Glutamatergic neuron (in vitro differentiated cells): ENCODE measurements at places on chromosomes 16 and 17.
A peak's percentile ranks its signal among the peaks of the same experiment; 100 is the strongest.

DNA sequence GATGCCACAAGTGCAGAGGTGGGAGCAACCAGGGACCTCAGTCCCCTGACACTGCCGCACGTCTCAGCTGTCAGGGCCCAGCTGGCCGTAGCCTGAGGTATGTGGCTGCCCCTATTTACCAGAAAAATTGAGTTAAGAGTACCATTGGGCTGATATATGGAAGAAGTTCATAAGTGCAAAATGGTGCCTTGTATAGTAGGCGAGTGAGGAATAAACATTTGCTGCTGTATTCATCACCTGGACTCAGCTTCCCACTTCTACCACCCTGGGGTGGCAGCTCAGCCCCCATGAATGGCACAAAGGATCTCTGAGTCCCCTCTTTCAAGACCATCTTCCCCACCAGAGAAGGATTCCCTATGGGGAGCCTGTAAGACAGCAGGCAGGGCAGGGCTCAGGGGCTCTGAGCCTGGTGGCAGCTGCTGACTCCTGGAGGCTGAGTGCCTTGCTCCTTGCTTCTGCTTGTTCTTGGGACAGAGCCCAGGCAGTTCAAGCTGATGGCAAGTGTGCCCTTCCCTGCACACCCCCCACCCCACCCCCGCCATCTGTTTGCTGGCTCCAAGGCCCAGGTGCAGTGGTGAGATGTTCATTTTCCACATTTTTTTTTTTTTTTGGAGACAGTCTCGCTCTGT, 29.0 kb downstream of the TRPV2 start:
- DNase-seq = peak; percentile 69

DNA sequence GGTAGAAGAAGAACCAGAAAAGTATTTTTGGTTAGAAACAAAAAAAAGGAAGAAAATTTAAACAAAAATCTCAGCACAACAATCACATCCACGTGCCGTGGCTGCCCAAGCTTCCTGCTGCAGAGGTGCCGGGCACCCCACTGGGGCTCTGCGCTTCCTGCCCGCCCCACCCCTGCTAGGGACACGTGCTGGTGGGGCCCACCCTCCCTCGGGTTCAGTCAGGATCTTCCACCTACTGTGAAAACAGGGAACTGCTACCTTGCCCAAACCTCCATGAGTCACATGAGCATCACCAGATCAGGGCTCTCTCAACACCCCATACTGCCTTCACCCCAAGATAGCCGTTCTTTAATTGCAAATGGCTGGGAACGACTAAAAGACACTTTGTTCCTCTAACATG, 24.4 kb upstream of the CYTH1 start:
- no peak for DNase-seq

GRCh38 chr16:29975134-29975538, 1.5 kb downstream of the TAOK2 start:
- no peak for DNase-seq

DNA sequence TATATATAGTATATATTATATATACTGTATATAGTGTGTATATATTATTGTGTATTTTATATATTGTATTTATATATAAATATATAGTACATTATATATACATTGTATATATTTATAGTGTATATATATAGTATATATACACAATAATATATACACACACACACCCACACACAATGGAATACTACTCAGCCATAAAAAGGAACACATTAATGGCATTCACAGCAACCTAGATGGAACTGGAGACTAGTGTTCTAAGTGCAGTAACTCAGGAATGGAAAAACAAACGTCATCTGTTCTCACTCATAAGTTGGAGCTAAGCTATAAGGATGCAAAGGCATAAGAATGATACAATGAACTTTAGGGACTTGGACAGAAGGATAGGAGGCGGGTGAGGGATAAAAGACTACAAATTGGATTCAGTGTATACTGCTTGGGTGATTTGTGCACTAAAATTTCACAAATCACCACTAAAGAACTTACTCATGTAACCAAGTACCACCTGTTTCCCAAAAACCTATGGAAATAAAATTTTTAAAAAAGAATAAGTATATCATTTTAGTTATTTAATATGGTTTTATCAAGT, 201.9 kb upstream of the CDH11 start:
- DNase-seq = no peak

DNA sequence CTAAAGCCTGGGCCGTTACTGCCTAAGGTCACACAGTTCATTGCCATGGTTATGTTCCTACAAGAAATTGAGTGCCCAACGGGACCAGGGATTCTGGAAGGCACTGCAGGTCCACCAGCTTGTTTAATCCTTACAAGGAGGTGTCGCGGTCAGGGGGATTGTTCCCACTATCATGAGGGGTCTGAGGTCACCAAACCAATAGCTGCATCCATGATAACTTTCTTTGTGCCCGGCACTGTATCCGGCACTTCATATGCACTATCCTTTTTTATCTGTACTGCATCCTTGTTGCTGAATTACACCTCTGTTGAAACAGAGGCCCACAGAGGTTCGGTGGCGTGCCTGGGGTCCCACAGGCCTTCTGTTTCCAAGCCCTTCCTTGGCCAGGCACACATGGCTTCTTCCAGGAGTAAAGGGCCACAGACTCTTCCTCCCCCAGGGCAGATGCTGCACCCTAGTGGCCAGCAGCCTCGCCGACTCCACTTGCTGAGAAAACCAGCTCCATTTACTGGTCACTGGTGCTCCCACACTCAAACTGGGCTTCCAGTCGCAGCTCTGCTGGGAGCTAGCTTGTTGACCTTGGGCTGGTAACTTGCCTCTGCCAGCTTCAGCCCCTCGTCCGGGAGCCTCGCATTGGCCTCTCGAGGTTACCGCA, 82.0 kb upstream of the PLCG2 start:
- DNase-seq = no peak

- no peak for DNase-seq
These were observed 25.1 kb downstream of the NUP93 start for GRCh38 chr16:56755038-56755437.

DNA sequence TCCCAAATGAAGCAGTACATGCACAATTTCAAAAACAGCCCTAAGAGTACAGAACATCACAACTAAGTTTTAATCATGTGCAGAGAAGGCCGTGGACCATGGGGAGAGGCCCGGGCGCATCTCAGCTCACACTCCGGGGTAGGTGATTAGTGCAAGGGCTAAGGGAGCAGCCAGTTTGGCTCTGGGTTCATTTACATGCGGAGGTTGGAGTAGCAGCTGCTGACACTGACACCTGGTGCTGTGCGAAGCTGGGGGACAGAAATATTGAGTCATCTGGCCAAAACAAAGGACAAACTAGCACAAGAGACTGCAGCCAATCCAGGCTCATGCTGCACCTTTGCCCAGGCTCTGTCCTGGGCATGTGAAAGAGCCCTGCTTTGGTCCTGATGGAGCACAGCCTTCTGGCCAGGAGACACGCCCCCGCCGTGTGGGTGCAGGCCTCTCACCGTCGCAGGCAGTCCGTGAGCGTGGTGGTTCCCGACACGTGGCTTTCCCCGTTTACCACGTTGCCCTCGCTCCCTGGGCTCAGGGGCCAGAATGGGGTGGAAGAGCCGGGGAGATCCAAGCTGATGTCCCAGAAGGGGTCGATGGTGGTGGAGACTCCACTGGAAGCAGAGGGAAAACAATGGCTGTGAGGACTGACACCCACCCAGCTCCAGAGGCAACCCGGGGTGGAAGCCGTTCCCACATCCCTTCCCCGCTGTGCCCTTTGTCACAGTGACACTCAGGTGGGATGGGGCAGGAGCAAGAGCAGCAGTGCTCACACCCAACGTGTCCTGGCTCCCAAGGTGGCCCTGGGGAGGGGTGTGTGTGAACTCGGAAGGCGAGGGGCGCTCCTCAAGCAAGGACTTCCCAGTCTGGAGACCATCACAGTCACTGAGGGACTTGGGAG, 31.9 kb downstream of the USP22 start:
- DNase-seq = no peak

- DNase-seq = no peak
These were observed 12.2 kb downstream of the AANAT start for GRCh38 chr17:76479515-76480060.

- no peak for DNase-seq
These were observed 59.8 kb downstream of the IRF8 start for GRCh38 chr16:85958731-85959130.

- no peak for DNase-seq
These were observed 14.5 kb downstream of the CD2BP2 start for GRCh38 chr16:30340621-30341020.

GRCh38 chr17:40113907-40114245, 7.9 kb upstream of the MSL1 start:
- no peak for DNase-seq

DNA sequence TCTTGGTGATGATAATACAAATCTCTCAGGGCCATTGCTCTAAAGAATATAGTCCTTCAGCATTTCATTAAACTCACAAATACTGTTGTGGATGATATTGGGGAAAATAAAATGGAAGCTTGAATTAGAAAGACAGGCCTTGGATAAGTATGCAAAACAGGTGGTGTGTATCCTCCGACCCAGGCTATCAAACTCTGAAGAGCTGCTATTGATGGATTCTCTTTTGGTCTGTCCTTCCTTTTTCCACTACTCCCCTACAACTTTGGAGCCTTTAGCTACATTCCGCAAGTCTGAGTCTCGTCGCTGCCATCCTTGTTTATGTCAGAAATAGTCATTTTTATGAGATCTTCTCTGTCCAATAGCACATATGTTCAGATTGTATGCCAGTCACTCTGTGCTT, 351.6 kb downstream of the KCNJ2 start:
- DNase-seq = no peak

- peak; percentile 57 for DNase-seq
These were observed 1.9 kb upstream of the TUBB3 start for GRCh38 chr16:89921131-89921701.

- DNase-seq = no peak
These were observed 70.4 kb downstream of the KSR1 start for GRCh38 chr17:27526604-27527002.

- DNase-seq = no peak
These were observed 13.0 kb downstream of the MYBBP1A start for GRCh38 chr17:4542003-4542725.

- DNase-seq = peak; percentile 41
These were observed 20.7 kb upstream of the NAGS start for GRCh38 chr17:43983515-43984411.

DNA sequence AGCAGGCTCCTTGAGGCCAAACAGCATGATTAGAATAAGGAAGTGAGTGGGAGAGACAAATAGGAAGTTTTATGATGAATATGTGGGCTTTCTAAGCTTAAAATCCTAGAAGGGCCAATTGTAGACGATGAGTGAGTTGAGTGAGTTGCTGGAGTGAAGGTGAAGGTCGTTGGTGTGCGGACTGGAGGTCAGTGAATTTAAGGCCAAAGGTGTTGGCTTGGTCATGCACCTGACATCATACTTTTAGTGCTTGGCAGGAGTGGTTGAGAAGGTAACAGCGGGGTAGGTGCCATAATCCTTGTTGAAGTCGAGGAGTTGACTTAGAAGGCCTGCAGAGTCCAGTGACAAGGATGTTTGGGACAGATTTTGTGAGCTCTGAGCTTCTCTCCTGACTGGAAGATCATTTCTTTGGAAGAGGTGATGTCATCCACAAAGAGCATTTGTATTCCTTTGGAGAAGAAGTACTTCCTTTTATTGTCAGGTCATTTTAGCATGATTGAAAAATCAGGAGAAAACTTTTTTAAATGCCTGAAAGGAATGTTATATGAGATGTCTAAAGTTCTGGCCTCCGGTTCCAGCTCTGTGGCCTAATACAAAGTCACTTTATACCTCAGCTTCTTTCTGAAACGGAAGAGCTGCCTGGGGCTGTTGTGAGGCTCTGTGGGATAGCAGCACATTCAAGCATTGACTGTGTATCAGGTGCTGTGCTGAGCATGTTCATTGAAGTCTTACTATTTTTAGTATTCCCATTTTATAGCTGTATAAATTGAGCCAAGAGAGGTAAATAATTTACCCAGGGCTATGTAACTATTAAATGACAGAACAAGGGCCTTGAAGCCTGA, 53.6 kb upstream of the TBX2 start:
- DNase-seq = no peak

GRCh38 chr17:48215583-48216139, 108.1 kb downstream of the SNX11 start:
- DNase-seq = peak; percentile 55

GRCh38 chr16:4435337-4436067, 9.8 kb downstream of the DNAJA3 start:
- no peak for DNase-seq

- DNase-seq = no peak
These were observed 221.4 kb downstream of the MAF start for GRCh38 chr16:79379095-79379494.

- DNase-seq = no peak
These were observed 45.0 kb downstream of the RHOT1 start for GRCh38 chr17:32187271-32187670.

- no peak for DNase-seq
These were observed 7.7 kb downstream of the METRNL start for GRCh38 chr17:83086907-83087787.

DNA sequence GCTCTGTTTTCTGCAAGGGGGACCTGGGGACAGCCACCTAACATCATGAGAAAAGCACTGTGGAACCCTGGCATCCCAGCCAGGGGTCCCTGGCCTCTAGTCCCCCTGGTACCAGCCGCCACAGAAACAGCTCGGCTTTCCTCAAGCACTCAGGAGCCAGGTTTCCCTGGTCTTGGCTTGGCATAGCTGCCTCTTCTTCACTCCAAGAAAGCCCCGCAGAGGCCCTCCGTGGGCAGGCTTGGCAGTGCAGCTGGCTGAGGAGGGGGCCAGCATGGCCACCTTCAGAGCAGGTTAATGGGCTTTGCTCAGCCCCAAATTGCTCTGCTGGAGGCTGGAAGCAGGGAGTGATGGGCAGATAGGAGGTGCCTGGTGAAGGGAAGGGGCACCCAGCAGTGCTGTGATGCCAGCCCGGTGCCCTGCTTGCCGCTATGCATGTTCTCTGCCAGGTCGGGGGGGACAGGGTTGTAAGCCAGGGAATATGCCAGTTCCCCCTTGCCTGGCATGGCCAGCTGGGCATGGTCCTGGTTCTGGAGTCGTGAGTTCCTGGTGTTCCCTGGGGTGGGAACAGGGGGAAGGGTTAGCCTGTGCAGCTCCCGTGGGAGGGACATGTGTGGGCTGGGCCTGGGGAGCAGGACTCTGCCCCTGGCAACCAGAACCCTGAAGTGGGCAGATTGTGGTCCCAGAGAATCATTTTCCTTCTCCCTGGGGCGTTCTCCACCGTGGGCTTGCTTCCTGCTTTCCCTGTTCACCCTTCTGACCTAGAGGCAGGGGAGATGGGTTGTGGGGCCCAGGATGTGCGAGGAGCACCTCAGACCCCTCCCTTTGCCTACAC, 3.2 kb downstream of the ANKRD13B start:
- DNase-seq = peak; percentile 14

DNA sequence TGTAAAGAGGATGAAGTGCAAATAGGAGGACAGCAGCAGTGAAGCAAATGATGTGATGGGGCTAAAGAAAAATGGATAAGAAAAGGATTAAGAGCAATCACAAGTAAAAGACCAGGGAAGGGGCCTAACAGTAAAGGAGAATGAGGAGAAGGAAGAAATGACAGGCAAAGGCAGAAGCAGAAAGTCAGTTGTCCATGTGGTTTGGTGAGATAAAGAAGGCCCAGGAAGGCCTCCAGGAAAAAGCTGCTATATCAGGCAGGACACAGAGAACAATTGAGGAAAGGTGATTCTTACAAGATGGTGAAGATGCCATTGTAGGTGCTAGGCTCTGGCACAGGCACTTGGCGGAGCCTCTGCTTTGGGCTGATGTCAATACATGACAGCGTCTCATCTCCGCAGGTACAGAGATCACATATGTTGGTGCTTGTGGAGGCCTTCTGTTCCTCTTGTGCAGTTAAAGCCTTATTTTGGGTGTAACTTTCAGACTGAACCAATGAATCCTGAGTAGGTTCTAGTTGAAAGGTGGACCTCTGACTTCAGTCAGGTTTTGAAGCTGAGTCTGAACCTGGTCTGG, 18.1 kb downstream of the RDM1 start:
- no peak for DNase-seq

- no peak for DNase-seq
These were observed 4.9 kb downstream of the RUNDC1 start for GRCh38 chr17:42985225-42985624.
